Left cardiac atrium (tissue), 4 donors: ENCODE measurements at places on chromosomes 2 and 18.

DNA sequence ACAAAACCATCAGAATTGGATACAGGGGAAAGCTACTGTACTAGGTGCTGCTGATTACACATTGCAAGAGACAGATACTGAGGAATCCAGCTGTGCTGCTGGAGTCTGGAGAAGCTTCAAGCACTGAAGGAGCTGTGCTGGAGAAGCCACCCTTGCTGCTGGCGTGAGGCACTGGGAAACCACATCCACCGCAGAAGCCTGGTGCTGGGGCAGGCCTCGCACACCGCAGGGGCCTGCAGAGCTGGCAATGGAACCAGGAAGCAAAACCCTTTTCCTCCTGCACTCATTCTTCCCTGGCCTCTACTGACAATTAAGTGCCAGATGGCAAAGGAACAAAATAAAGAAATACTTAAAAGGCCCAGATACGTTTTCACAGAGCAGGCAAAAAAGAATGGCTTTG lies 94.4 kb upstream of the MSH6 start:
- DNase-seq = no peak

- DNase-seq = no peak
Observed at GRCh38 chr2:240255811-240256703, 115.6 kb upstream of the OTOS start.

GRCh38 chr2:199797431-199798403 lies 53.3 kb downstream of the FTCDNL1 start:
- DNase-seq = no peak

DNA sequence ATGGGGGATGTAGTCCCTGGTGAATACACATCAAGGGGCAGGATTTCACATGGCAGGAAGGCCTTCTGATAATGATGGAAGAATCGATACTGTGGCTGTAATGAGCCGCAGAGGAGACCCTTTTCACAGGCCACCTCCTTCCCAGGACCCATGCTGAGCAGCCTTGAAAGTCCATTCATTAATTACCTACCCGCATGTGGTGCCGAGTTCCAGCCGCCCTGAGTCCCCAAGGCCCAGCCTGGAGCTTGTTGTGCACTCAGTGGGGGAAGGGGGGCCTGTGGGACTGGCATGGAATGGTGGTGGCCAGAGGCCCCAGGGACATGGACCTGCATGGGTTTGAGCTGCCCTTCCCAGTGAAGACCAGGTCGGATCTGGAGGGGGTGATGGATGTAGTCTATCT lies 25.5 kb downstream of the ASB18 start:
- no peak for DNase-seq

GRCh38 chr2:170503563-170503962 lies 211.6 kb upstream of the SP5 start:
- DNase-seq = no peak

- DNase-seq = no peak
Observed at GRCh38 chr2:221437056-221437455, 135.0 kb downstream of the EPHA4 start.

- DNase-seq = no peak
Observed at GRCh38 chr18:55522011-55522410, 66.0 kb downstream of the TCF4 start.

DNA sequence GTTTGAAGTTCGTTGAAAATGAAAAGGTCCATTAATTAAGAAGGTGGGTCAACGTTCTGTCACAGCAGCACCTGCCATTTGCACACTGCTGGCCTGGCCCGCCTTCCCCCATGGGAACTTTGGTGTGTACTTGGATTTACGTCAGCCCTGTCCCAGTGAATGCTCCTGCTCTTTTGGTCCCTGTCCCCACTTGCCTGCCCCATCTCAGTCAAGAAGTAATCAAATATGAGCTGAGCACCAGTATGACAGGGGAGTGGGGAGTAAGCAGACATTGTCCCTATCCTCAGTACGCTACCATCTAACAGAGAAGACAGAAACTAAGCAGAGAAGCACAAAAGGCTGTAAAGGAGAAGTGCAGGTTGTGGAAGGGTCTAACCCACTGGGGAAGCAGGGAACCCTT lies 65.1 kb downstream of the SLC4A3 start:
- DNase-seq = no peak

DNA sequence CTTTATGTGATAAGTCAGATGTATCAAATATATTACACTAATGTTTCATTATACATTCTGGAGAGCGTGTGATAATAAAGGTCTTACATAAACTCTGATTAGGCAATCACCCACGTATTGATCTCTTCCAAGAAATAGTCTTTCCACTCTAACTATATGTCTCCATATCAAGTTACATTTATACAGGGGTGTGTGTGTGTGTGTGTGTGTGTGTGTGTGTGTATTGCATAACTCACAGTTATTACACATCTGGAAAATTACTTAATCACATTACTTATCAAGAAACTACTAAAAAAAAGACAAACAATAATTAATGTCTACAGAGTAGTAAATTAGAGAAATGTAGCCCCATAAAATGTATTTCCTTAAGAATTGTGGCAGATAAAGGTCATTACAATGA lies 339.8 kb downstream of the CDH19 start:
- no peak for DNase-seq

DNA sequence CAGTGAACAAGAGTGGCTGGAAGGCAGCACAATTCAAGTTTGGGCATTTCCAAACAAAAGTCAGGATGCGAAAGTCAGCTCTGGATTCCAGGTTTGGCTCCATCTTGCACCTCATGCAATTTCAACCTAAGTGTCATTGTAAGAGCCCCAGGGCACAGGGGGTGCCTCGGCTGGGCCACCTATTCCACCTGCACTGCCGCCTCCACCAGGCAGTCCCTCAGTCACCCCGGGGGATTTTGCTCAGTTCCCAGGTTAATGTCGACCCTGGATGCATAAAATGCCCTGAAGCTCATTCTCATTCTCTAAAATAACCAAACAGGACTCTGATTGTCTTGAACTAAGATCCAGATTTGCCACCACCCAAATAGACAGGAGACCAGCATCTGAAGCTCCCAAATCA lies 77.6 kb downstream of the EDAR start:
- DNase-seq = no peak

DNA sequence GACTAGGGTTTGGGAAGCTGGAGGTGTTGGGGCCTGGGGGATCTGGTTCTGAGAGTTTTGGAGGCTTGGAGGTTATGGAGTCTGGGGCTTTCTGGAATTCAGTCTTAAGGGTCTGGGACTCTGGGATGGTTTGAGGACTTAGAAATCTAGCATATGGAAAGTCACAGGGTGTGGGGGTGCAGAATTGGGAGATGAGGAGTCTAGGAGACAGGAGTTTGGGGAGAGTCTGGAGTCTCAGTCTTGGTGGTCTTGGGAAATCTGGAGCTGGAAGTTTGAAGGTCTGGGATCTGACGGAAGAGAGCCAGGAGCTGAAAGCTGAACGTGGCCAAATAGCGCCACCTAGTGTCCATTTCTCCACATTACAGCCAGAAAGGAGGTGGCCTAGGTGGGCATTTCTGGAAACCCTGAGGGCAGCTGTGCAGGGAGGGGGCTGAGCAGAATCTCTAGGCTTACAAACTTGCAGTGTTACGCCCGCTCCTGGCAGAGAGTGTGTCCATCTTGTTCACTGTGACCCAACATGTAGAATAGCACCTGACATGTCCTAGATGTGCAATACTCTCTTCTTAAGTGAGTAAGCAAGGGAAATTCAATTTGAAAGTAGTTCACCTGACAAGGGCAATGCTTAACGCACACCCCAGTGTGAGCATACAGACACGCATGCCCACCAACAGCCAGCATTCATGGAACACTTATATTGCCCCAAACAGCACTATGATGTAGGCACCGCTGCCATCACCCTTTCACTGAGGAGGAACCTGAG lies 204.8 kb downstream of the TFCP2L1 start:
- no peak for DNase-seq

DNA sequence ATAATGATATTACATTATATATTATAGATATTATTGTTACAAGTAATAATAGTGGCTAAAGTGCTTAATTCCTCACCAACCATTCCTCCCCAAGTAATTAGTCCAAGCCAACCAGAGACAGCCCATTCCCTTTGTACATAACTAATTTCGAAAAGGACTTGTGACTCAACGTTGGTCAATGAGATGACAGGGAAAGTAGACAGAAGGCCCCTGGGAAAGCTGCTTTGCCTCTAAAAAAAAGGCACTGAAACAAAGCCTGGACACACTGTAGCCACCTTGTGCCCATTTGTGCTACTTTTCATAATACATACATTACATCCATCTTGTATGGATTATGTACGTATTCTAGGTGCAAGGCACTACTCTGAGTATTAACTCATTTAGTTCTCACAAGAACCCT lies 28.8 kb downstream of the COLEC12 start:
- DNase-seq = no peak

GRCh38 chr2:213036836-213037235 lies 114.6 kb downstream of the IKZF2 start:
- no peak for DNase-seq

DNA sequence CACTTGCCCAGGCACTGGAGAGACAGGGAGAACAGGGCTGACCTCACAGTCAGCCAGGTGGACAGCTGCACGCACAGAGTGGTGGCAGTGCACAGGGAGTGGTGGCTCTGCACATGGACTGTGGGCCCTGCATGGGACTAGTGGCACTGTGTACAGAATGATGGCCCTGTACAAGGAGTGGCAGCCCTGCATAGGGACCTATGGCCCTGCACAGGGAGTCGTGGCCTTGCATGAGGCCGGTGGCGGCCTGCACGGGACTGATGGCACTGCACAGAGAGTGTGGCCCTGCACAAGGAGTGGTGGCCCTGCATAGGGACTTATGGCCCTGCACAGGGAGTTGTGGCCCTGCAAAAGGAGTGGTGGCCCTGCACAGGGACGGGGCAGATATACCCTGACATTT lies 19.1 kb upstream of the STEAP3 start:
- DNase-seq = no peak

GRCh38 chr2:48677450-48677849 lies 59.8 kb downstream of the GTF2A1L start:
- no peak for DNase-seq

DNA sequence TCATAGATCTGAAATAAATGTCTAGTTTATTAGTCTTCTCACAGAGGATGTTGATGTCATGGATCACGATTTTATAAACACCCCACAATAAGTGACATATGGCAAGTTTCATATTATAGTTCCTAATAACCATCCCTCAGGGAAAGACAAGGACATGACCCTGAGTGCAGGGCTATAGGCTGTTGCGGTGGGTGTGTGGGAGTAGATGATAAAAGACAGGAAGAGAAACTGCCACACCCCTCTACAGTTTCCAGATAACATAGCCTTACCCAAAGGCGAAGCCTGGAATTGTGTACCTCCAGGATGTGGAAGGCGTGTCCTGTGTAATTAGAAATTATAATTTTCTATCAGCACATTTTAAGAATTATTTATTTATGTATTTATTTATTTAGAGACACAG lies 2.4 kb upstream of the NEDD4L start:
- DNase-seq = no peak

- DNase-seq = no peak
Observed at GRCh38 chr18:35422237-35422636, 45.1 kb upstream of the ZNF396 start.

GRCh38 chr2:236871500-236872001 lies 214.1 kb upstream of the COPS8 start:
- DNase-seq = peak; percentile 50

DNA sequence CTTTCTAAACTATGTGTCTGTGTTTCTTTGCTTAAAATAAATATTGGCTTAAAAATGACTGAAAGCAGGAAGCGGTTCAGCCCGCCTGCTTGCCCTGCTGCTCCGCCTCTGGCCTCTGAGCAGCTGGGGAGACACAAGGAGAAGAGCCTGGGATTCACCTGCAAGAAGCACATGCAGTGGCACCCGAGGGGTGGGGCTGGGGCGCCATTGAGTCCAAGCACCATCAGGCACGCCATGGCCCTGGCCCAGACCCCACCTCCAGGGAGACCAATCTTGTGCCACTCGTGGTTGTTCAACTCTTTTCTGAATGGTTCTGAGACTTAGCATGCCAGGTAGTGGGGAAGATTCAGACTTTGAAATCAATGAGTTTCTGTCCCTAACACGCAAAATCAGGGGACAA lies 495.5 kb upstream of the MYT1L start:
- no peak for DNase-seq

DNA sequence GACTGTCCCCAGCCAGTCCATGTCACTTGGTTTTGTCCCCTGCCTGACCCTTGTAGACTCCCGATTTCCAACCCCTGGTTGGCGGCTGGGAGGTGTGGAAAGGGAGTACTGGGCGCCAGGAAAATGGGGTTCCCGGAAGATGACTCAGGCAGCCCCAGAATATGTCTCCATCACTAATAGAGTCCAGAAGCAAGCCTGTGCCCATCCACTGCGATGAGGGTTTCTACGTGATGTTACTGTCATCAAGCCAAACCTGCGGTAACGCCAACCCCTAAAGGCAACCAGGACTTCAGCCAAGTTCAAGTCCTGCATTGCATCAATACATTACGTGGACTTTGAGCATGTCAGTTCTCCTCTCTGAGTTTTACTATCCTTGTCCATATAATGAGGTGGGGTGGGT lies 62.0 kb upstream of the TAF1B start:
- DNase-seq = no peak

DNA sequence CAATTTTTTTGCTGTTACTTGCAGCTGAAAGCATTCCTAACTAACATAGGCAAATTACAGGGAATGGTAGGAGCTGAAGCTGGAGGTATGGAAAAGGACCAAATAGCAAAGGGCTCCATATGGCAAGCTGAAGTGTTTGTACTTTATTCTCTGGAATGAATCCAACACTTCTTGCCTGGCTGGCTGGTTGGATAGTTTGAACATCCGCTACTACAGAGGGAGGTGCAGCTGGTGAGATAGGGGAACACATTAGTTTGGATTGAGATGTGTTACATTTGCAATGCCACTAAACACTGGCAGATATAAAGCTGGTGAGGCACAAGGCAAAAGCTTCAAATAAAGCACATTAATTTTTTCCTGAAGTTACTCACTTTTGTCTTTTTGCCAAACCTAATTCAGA lies 291.5 kb downstream of the SP3 start:
- DNase-seq = no peak

DNA sequence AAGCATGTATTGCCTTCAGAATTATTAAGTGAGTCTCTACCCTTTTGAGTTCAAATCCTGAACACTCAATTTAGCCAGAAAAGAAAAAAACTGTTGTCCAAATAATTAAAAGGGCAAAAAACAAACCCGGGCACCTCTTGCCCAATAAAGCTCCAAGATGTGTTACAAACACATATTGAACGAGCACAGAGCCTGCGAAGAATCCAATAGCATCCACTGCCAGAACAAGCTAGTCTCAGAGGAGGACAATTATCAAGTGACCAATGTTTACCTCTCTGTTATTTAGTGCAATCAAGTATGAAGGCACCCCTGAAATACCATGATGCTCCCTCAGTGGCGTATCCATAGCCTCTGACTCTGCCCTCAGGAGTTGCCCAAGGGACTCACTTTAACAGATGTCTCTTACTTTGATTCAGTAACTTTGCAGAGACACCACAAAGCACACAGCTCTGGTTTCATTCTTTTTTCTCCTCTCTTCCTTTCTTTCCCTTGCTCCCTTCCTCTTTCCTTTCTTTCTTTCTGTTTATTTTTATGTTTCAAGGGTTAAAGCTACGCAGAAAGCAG lies 93.5 kb upstream of the SPATS2L start:
- no peak for DNase-seq
